ENCODE measurements at places on chromosomes 5 and 9.

DNA sequence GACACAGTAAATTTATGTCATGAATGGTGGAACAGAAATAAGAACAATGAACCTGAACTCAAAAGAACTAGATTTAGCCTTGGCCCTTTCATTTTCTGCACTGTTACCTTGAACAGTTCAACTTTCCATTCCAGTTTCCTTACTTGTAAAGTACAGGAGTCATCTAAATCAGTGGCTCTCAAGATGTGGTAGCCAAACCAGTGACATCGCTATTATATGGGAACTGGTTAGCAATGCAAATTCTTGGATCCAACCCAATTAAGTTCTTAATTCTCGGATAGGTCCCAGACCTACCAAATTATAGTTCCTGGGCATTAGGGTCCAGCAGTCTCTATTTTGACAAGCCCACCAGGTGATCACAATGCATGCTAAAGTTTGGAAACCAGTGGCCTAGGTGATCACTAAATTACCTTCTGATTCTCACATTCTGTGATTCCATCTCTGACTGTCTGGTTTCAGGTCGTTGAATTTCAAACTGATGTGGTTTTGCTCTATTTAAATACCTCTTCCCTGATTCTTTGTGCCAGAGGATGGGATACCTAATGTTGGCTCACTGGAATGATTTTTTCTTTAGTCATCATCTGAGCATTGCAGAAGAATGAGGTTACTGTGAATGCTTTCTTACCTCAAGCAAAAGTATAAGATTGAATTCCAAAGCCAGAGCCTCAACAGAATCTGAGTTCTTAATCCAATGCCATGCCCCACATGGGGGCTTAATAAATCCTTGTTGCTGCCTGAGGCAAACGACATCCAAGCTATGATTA is 253.8 kb downstream of the ENC1 start:
- no peak for DNase-seq

- DNase-seq = no peak
Measured at GRCh38 chr9:5479994-5480694, 29.8 kb downstream of the CD274 start.

DNA sequence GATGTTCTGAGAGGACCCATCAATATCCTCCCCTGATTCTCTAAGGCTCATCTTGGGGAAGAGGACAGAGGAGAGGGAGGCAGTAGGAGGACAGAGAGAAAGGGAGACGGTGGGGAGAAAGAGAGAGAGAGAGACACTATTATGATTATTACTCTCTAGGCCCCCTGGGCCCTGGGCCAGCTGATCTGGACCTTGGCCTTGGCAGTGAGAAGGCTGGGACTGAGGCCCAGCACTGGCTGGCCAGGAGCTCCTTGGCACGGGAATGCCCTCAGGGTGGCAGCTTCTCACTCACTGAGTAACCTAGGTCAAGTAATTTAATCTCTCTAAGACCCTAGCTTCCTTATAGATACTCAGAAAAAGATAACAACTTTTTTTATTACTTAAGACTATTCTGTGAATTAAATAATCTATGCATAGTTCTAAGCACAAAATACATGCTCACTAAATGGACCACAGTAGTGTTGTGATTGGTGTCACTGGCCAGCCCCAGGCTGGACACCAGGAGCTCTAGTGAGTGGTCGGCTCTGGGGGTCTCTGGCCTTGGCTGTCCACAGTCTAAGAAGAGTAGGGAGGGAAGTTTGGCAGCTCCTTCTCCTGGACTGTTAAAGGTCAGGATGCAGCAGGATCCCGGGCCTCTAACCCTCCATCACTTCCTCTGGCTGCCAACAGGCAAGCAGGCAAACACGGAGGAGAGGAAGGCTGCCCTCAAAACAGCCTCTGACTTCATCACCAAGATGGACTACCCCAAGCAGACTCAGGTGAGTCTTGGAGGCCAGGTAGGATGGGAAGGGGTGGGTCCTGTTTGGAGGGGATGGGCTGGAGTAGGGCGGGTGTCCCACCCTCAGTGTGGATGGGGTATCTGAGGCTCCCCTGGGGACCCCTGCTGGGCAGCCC is 50.0 kb downstream of the GSN start:
- DNase-seq = no peak

GRCh38 chr5:95725937-95726810 is 5.0 kb upstream of the RHOBTB3 start:
- DNase-seq = no peak

DNA sequence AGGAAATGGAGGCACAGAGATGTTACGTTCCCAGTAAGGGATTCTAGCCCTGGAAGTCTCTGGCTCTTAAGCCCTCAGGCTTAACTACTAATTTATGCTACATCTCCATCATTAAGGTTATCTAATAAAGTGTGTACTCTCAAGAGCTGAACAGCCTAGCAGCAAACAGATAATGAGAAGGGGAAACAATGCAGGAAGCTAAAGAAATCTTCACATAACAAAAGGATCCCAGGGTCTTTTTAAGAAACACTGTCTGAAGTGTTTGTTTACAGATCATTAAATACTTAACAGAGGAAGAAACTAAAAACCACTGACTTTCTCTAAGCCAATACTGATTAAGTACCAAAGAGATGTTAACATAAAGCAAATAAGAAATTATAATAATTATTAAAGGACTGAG is 129.0 kb downstream of the PAPPA start:
- DNase-seq = no peak

DNA sequence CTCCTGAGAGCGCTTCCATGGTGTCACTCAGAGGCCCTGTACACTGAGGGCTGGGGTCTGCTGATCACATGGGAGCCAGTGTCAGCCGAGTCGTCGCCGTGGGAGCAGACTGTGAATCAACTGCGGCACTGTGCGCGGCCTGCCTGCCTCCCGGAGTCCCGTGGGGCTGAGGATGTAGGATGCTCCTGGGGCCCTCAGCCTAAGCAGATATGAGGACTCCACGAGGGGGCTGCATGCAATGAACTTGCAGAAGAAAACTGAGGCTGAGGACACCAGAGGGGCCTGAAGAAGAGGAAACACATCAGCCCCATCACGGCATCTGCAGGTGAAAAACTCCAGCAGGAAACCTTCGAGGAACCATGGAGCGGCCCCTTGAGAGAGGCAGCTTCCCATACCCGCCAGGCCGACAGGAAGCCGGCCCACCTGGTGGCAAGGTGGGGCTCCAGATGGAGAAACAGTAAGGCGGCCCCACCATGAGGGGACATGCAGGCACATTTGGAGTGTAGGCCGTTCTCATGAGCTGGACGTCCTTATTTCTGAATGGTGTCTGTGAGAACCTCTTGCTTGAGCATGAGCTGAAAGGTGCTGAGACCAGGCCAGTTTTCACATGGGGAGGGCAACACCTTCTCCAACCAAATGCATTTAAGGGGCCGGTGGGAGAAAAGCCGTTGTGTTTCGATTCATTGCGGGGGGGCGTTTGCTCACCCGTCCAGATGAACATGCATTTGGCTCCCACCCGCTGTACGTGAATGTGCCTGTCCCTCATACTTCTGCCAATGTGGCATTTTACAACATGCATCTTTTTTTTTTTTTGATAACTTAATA is 35.2 kb upstream of the ADAMTS2 start:
- no peak for DNase-seq

- DNase-seq = no peak
Measured at GRCh38 chr5:140196115-140196814, 21.3 kb downstream of the CYSTM1 start.

DNA sequence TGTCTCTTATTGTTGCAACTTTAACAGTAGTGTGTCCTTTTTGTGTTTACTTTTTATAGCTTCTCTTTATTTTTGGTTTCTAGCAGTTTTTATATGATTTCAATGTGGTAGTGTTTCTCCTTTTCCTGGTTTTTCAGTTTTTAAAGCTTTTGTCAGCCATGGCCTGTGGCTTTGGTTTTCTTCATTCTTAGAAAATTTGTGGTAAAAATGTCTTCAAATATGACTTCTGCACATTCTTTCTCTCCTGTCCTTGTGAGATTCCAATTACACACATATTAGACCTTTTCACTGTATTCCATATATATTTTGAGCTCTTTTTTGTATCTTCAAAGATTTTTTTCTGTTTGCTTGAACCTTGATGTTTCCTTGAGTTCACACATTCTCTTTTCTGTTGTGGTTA is 180.5 kb downstream of the CNTLN start:
- DNase-seq = no peak

- no peak for DNase-seq
Measured at GRCh38 chr5:59361454-59361853, 532.1 kb downstream of the PDE4D start.

GRCh38 chr5:124660229-124661093 is 86.0 kb downstream of the ZNF608 start:
- DNase-seq = no peak

GRCh38 chr5:50420343-50420935 is 20.6 kb downstream of the EMB start:
- DNase-seq = no peak

DNA sequence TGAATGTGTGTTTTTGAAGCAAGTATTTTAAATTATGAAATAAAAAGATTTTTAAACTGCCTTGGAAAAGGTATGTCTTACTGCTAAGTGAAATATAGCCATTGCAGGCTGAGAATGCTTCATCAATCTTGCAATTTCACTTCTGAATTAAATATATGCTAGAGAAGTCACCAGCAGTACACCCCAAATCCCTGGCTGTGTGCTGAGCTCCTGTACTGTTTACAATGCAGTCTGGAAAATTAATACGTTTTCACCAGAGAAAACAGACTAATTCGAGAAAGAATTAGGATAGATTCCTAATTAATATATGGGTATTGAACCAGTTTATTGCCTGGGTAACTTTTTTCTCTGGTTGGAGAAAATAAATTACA is 3.2 kb downstream of the PRDM6 start:
- no peak for DNase-seq

GRCh38 chr5:107982703-107983425 is 312.1 kb upstream of the EFNA5 start:
- no peak for DNase-seq

DNA sequence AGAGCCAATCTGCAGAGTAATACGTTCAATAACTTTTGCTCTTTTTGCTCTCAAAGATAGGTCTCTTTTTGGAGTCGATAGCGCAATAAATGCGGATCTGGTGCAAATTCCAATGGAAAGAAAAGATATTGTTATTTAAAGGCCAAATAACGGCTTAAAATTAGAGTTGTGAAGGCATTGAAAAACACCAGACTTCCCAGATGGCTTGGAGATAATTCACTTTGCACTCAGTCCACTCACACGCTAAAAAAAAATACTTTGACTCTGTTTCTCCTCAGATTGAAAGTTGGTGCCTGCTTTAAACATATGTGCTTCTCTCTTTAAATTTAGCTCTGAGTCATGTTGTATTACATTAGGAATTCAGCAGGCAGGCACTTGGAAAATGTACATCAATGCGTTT is 19.5 kb upstream of the MED27 start:
- no peak for DNase-seq

DNA sequence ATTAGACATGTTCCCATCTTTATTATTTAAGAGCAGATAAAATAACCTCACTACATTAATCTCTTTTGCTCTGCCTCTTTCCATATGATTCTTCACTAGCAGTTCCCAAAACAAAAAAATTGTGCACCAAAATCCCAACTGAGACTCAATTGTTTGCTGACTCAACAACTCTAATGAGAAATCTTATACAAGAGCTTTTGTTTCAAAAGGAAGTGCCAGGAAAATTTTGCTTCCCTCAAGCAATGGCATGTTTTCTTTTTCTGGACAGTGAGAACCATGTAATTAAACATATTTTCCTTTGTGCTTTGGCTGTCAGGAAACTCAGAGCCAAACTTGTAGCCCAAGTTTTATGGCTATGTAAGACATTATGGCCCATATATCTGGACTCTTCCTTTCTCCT is 62.0 kb downstream of the TMC1 start:
- DNase-seq = no peak

DNA sequence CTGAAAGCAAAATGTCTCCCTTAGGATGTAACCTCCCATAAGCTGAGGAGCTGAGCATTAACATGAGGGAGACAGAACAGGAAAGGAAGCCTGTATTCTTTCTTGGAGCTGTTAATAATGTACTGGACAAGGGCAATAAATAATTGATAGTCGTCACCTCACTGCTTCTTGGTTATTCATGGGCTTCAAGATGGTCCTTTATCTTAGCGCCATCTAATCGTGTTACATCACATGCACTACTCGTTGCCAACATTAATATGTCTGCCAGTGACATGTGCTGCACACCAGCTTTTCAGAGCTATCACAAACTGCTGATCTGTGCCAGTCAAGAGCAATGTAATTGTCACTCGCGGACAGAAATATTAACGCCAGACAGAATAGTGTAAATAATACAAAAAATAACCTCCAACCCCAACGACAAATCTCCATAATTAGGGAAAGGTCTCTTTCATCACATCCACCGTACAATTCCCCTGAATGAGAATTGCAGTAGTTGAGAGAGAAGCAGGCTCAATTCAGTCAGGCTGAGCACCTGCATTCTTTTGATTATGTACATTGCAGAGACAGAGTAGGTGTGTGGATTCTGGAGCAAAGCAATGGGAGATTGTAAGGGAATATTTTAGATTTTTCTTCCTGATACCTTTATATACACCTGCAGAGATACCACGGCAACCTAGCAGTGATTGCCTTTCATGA is 267.1 kb downstream of the SPATA31D1 start:
- no peak for DNase-seq

DNA sequence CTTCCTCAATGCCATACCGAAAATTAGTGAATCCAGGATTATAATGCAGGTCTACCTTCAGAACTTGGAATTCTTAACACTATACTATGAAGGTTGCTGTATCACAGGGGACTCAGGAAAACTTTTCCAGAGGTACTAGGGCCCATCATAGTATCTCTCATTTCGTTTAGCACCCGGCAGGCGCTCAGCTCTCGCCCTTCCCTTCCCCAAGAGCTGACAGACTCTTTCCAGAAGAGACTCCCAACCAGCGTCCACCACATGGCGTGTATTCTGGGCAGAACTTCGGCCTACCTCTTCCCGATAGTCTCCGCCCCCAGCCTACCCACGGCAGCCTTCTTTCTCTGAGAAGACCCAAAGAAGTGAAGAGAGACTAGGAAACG is 271 bp downstream of the NOL8 start:
- DNase-seq = no peak

DNA sequence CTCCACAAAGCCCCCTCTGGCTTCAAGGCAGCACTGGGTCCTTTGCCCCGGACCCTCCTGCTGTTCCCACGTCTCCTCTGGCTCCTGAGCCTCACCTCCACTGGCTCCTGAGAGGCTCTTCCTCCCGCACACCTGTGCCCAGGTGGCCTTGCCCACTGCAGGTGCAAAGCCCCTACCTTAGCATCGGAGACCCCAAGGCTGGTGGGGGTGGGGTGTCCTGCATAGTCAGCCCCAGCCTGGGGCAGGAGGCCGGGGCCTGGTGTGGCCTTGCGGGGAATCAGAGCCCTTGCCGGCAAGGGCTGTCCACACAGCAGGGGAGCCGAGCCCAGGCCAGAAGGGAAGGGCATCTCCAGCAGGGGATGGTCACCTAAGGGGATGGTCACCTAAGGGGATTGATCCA is 41.3 kb upstream of the CEP72 start:
- DNase-seq = no peak

- DNase-seq = no peak
Measured at GRCh38 chr5:130693509-130693908, 471.5 kb downstream of the HINT1 start.

- no peak for DNase-seq
Measured at GRCh38 chr5:142358648-142359047, 33.8 kb upstream of the SPRY4 start.
